ENCODE measurements at places on chromosomes 2 and 18.

DNA sequence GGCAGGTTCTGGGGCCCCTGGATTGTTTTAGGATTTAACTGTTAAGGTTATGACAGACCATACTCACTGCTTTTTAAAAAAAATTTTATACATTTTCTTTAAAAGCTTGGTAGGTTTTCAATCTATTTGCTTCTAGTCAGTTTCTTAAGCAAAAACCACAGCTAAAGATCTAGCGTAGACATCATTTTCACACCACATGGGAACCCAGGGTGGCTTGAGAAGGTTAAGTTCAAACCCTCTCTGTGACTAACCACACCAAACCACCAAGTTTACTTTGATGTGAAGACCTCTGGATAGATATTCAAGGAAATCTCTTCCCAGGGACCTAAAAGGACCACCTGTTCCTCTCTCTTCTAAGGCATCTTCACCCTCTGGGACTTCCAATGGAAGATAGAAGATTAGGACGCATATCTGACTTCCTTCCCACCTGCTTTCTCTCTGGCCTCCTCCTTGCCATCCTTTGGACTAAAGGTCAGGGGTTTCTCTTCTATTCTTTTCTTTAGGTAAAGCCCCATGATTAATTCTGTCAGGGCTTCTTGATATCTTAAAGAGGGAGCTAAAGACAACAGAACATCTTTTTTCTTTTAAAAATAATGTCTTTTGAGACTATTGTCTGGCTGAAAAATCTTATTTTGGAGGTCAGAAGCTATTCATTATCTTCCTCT is 32.3 kb downstream of the FOSL2 start:
- H3K27ac ChIP-seq = no peak overlapping the region
- H3K36me3 ChIP-seq = no peaks in the 10 kb centered on the region
- no peaks in the 10 kb centered on the region for H3K27me3 ChIP-seq
- H3K4me3 ChIP-seq = no peak overlapping the region
- H3K4me1 ChIP-seq = no peaks in the 10 kb centered on the region

DNA sequence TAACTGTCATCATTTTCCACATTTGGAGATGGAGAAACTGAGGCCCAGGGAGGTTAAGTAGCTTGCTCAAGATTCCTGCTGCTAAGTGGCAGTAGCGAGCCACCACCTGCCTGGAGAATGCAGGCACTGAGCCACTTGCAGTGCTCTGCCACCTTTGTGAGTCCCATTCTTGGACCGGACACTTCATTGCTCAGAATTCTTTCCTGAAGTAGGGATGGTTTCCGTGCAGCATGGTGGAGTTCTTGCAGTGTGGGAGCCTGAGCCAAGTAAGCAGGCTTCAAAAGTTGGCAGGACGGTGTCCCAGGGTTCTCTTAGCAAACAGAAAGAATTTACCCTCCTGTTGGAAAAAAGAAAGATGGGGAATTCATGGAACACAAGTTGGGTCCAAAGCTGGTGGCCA is 115.0 kb upstream of the MMADHC start:
- DNase-seq = no peak
- no peaks in the 10 kb centered on the region for H3K36me3 ChIP-seq
- no peak overlapping the region for H3K27ac ChIP-seq
- H3K4me1 ChIP-seq = no peaks in the 10 kb centered on the region
- no peak overlapping the region for H3K4me3 ChIP-seq

DNA sequence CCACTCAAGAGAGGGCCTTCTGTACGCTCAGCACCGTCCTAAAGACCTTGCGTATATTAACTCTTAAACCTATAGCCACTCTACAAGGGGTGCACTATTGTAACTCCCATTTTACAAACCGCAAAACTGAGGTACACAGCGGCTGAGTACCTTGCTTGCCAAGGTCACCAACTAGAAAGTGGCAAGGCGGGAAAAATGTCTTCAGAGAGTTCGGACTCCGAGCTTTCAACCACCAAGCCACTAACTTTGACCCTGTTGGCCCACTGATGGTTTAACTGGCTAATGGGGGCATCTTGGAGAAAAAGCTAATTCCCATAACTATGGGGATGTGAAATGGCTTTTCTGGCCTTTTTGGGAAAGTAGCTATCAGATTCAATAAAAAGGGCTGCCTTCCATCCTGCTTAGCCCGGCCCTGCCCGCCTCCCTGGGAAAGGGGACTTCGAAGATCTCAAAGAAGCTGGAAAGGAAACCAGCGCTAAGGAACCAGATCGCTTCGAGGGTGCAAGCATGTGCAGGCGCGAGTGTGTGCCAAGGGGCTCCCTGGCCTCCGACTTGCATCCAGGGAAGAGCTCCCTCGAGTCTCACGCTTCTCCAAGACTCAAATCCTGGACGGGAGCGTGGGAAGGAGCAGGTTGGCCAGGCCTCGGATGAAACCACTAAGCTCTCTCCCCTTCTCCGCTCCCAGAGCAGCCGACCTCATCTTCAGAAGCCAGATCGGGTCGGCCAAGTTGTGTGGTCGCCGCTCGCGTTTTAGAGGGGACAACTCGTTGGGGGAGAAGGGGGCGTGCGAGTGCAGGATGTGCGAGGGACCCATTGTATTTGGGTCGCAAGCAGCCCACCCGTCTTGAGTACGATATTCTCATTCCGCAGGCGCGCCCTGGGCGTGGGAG is 2.2 kb upstream of the SP5 start:
- no peak overlapping the region for H3K4me3 ChIP-seq
- H3K4me1 ChIP-seq = no peaks in the 10 kb centered on the region
- no peaks in the 10 kb centered on the region for H3K27me3 ChIP-seq

- no peaks in the 10 kb centered on the region for H3K27me3 ChIP-seq
- no peak overlapping the region for H3K27ac ChIP-seq
Observed at GRCh38 chr2:179555691-179556283, 291.2 kb upstream of the SESTD1 start.

GRCh38 chr2:40740419-40740818 is 288.5 kb upstream of the SLC8A1 start:
- H3K27ac ChIP-seq = no peak overlapping the region
- H3K4me3 ChIP-seq = no peak overlapping the region
- H3K27me3 ChIP-seq = no peaks in the 10 kb centered on the region
- H3K36me3 ChIP-seq = no peaks in the 10 kb centered on the region

- H3K27ac ChIP-seq = no peak overlapping the region
- no peaks in the 10 kb centered on the region for H3K36me3 ChIP-seq
- H3K4me1 ChIP-seq = no peaks in the 10 kb centered on the region
- H3K27me3 ChIP-seq = no peaks in the 10 kb centered on the region
- no peak overlapping the region for H3K4me3 ChIP-seq
Observed at GRCh38 chr2:72090271-72090720, 57.4 kb downstream of the CYP26B1 start.

DNA sequence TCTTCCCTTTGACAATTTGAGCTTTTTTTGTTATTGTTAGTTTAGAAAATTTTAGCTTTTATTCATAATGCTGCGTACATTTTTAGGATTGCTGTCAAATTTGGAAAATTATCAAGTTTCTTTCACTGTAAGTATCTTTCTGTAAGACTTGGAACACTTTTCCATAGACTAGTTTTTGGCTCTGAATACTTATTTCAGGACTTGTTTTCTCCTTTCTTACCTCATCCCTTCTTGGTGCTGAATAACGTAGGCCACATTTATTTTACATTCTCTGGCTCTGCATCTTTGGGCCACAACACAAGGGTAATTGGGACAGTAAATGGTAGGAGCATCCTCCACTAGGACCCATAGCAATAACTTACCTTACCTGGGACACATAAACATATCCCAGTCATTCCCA is 85.1 kb downstream of the CCDC85A start:
- no peaks in the 10 kb centered on the region for H3K36me3 ChIP-seq
- H3K27ac ChIP-seq = no peak overlapping the region
- no peak for DNase-seq
- no peaks in the 10 kb centered on the region for H3K4me1 ChIP-seq
- H3K27me3 ChIP-seq = no peaks in the 10 kb centered on the region

DNA sequence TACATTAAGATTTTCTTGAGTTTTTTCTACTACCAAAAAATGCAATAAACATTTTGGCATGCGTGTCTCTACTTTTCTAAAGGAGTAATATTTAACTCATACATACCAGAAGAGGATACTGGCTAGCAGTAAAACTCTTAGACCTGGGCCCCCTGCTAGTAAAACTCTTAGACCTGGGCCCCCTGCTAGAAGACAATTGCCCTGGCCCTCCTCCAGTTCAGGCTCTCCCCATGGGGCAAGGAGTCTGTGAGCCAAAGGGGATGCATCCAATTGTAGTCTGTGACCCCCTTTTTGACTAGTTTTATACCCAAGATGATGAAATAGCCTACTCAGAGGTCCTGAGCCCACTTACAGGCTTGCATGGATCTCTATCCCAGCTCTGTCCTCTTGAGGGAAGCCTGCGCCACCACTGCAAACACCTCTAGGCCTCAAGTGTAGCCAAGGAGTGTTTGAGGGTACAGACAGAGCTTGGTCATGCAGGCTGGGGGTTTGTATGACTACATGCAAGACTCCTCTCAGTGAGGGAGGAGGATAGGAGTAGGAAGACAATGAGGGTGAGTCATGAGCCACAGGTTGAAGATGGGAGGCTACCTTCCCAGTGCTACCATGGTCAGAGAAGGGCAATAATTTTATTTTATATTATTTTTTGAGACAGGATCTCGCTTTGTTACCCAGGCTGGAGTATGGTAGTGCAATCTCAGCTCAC is 45.2 kb upstream of the PGAP1 start:
- no peak for DNase-seq
- no peaks in the 10 kb centered on the region for H3K4me1 ChIP-seq
- H3K36me3 ChIP-seq = no peaks in the 10 kb centered on the region
- no peak overlapping the region for H3K27ac ChIP-seq
- no peak overlapping the region for H3K4me3 ChIP-seq

- DNase-seq = no peak
- H3K4me1 ChIP-seq = peaks cover 52% of the 10 kb centered on the region
- H3K36me3 ChIP-seq = no peaks in the 10 kb centered on the region
Observed at GRCh38 chr18:32920796-32921787, 148.3 kb upstream of the KLHL14 start.

DNA sequence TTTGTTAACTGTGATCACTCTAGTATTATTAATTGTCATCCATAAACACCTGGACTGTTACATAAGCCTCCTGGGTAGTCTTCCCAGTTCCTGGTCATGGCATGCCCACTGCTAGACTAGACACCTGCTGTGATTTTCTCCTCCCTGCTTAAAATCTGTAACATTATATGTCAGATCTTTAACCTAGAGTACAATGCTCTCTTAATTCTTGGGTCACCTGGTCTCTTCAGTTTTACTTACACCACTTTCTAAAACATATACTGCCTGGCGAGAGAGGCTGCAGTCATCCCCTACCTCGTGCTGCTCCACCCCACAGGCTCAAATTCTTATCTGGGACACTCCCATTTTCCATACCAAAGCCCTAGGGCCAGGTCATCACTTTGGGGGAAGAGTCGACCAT is 161.3 kb downstream of the CDH2 start:
- no peaks in the 10 kb centered on the region for H3K36me3 ChIP-seq
- no peak overlapping the region for H3K4me3 ChIP-seq
- no peak overlapping the region for H3K27ac ChIP-seq
- no peak for DNase-seq

DNA sequence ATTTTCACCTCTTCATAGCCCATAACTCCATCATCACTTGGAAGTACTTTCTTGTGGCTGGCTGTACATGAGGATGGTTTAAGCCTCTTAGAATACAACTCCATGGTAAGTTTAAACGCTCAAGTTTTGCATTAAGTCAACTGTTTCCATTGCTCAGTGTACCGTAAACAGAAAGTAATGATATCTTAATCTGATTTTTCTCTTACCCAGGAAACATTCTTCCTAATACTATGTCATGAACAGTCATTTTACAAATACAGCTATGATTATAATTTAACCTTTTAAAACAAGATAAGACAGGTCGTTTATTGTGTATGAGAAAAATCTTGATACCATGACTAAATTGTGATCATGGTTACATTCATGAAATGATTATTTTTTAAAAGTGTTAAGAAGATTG is 11.6 kb upstream of the DYNC2LI1 start:
- H3K4me3 ChIP-seq = no peak overlapping the region
- no peak overlapping the region for H3K27ac ChIP-seq
- DNase-seq = no peak
- no peaks in the 10 kb centered on the region for H3K4me1 ChIP-seq
- H3K36me3 ChIP-seq = no peaks in the 10 kb centered on the region

DNA sequence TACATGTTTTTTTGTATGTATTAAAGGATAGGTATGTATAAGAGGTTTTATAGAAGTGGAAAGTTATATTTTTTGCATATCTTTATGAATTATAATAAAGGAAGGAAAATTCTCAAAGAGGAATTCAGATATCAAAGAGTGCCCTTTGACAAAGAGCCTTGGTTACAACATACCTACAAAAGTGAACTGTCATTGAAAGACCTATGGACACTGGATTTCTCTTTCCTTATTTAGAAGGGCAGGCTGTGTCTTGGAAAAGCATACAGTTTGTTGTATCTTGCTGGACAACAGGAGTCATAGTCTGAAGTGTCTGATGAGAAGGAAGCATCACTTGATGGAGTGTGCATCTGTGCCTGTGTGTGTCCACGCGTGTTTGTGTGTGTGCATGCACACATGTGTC is 15.2 kb downstream of the UGT1A10 start:
- no peaks in the 10 kb centered on the region for H3K36me3 ChIP-seq
- H3K4me3 ChIP-seq = no peak overlapping the region
- H3K4me1 ChIP-seq = no peaks in the 10 kb centered on the region
- H3K27me3 ChIP-seq = no peaks in the 10 kb centered on the region
- H3K27ac ChIP-seq = no peak overlapping the region
- no peak for DNase-seq

GRCh38 chr2:106095478-106096298 is 98.4 kb downstream of the UXS1 start:
- H3K36me3 ChIP-seq = no peaks in the 10 kb centered on the region
- no peak overlapping the region for H3K27ac ChIP-seq
- no peak overlapping the region for H3K4me3 ChIP-seq
- DNase-seq = no peak

GRCh38 chr2:39216346-39217191 is 27.2 kb downstream of the CDKL4 start:
- DNase-seq = no peak
- no peaks in the 10 kb centered on the region for H3K36me3 ChIP-seq
- H3K27ac ChIP-seq = no peak overlapping the region
- no peaks in the 10 kb centered on the region for H3K27me3 ChIP-seq
- H3K4me1 ChIP-seq = no peaks in the 10 kb centered on the region

- no peaks in the 10 kb centered on the region for H3K27me3 ChIP-seq
- DNase-seq = no peak
- H3K4me1 ChIP-seq = no peaks in the 10 kb centered on the region
- H3K36me3 ChIP-seq = no peaks in the 10 kb centered on the region
- H3K27ac ChIP-seq = no peak overlapping the region
Observed at GRCh38 chr2:224069172-224069571, 30.1 kb upstream of the SERPINE2 start.

- no peaks in the 10 kb centered on the region for H3K27me3 ChIP-seq
- no peak overlapping the region for H3K27ac ChIP-seq
- DNase-seq = no peak
- H3K4me1 ChIP-seq = no peaks in the 10 kb centered on the region
Observed at GRCh38 chr2:1650085-1650872, 94.0 kb downstream of the PXDN start.

All from Karpas-422 (cell line).